Fibroblast of lung (primary cell): ENCODE measurements at places on chromosomes 6 and 20. TPM values are rescaled to one million over a fixed set of nuclear protein-coding genes. Genes with fewer than 3 reads are reported as not detected.

Gene HTR1E
- not detected in 2 replicates for total RNA-seq

Gene REM1
- not detected in 2 replicates for total RNA-seq

Gene PCED1A
- total RNA-seq, result 26.4 and 36.0 TPM in 2 replicates

Gene HDAC2
- total RNA-seq, result 50.3 and 64.9 TPM in 2 replicates

Gene GRM1
- total RNA-seq, result under 0.01 and 0.17 TPM in 2 replicates

Gene CEP85L
- 18.5 and 22.0 TPM in 2 replicates for total RNA-seq

Gene NNAT
- total RNA-seq, result 0.26 and 0.83 TPM in 2 replicates

Gene MROH8
- total RNA-seq, result 1.2 and 1.3 TPM in 2 replicates

Gene NMBR
- under 0.01 TPM in 1 of 2 replicates, not detected in the other for total RNA-seq

Gene ADGRG6
- 30.0 and 49.9 TPM in 2 replicates for total RNA-seq

Gene ACTL10
- 1.8 and 2.0 TPM in 2 replicates for total RNA-seq

Gene PRDM13
- total RNA-seq, result not detected in 2 replicates

Gene ELOVL2
- total RNA-seq, result under 0.01 and 1.0 TPM in 2 replicates

Gene TCF21
- 8.2 and 11.1 TPM in 2 replicates for total RNA-seq

Gene SCRT2
- total RNA-seq, result not detected in 2 replicates

Gene SIRPA
- total RNA-seq, result 14.1 and 25.1 TPM in 2 replicates

Gene GSTA2
- not detected in 2 replicates for total RNA-seq

Gene KCNK5
- total RNA-seq, result under 0.01 and 0.26 TPM in 2 replicates

Gene TINAG
- not detected in 2 replicates for total RNA-seq

Gene OPN5
- total RNA-seq, result not detected in 2 replicates

Gene RIPOR3
- total RNA-seq, result 4.1 and 4.9 TPM in 2 replicates

Gene PRICKLE4
- total RNA-seq, result 0.26 TPM in 1 of 2 replicates, not detected in the other

Gene CALHM6
- 0.33 and 1.0 TPM in 2 replicates for total RNA-seq

Gene CALHM5
- total RNA-seq, result 4.1 and 4.4 TPM in 2 replicates

Gene LPIN3
- 3.1 and 5.1 TPM in 2 replicates for total RNA-seq
